ENCODE measurements at places on chromosomes 6 and 20. TPM values are rescaled to one million over a fixed set of nuclear protein-coding genes. Genes with fewer than 3 reads are reported as not detected.

HLA-DOA gene
- polyA plus RNA-seq, result 5.1 TPM

RNF114 gene
- 80.5 TPM for polyA plus RNA-seq

IMPG1 gene
- 1.7 TPM for polyA plus RNA-seq

TNFRSF6B gene
- polyA plus RNA-seq, result 2.8 TPM

EFCAB8 gene
- polyA plus RNA-seq, result 0.06 TPM

DXO gene
- polyA plus RNA-seq, result 37.2 TPM

ZC2HC1B gene
- 0.26 TPM for polyA plus RNA-seq

POM121L2 gene
- not detected for polyA plus RNA-seq
